ENCODE measurements at places on chromosomes 12 and 14.

GRCh38 chr12:68888243-68888642 is 44.7 kb downstream of the CPM start:
- DNase-seq = no peak

GRCh38 chr12:67582844-67583243 is 65.7 kb upstream of the DYRK2 start:
- DNase-seq = no peak

GRCh38 chr14:78254911-78255461 is 84.8 kb downstream of the NRXN3 start:
- no peak for DNase-seq

DNA sequence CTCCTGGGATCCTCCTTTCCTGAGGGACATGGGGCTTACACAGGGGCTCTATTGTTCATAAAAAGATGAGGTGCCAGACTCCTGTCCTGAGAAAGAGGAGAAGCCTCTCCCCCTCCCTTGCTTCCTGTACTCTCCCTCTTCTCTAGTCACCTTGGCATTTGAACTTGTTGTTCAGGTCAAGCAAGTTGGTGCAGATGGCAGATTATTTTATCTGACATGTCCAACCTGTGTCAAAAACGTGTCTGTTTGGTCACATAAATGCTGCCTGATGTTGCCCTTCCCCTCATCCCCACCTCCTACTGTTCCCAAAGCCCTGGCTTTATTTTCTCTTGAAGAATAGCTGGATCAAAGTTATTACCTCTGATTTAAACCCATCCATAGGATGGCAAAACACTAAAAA is 154.8 kb downstream of the TMX1 start:
- no peak for DNase-seq

GRCh38 chr12:4187916-4188315 is 85.6 kb upstream of the CCND2 start:
- no peak for DNase-seq

DNA sequence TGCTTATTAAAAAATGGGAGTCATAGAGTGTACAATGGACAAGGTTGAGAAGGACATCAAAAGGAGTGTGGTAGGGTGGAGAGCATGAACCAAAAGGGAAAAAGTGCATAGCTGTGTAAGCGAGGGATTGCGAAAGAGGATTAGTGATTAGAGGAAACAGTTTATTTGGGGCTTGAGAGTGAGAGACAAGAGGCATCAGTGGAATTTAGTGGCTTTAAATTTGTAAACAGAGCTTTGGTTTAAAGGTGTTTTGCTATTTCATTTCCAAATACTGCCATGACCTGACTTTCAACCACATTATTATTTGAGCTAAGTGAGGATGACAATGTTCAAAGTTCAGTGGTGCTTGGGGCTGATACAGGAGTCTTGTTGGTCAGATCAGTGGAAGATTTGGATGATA is 53.4 kb downstream of the SLC16A7 start:
- no peak for DNase-seq

DNA sequence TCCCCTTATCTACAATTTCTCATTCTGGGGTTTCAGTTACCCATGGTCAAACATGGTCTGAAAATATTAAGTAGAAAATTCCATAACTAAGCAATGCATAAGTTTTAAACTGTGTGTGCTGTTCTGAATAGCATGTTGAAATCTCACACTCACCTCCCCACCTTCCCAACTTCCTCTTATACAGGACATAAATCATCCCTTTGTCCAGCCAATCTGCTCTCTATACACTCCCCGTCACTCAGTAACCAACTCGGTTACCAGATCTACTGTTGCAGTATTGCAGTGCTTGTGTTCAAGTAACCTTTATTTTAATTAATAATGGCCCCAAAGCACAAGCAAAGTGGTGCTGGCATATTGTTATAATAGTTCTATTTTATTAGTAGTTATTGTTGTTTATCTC is 420.5 kb downstream of the GXYLT1 start:
- no peak for DNase-seq

DNA sequence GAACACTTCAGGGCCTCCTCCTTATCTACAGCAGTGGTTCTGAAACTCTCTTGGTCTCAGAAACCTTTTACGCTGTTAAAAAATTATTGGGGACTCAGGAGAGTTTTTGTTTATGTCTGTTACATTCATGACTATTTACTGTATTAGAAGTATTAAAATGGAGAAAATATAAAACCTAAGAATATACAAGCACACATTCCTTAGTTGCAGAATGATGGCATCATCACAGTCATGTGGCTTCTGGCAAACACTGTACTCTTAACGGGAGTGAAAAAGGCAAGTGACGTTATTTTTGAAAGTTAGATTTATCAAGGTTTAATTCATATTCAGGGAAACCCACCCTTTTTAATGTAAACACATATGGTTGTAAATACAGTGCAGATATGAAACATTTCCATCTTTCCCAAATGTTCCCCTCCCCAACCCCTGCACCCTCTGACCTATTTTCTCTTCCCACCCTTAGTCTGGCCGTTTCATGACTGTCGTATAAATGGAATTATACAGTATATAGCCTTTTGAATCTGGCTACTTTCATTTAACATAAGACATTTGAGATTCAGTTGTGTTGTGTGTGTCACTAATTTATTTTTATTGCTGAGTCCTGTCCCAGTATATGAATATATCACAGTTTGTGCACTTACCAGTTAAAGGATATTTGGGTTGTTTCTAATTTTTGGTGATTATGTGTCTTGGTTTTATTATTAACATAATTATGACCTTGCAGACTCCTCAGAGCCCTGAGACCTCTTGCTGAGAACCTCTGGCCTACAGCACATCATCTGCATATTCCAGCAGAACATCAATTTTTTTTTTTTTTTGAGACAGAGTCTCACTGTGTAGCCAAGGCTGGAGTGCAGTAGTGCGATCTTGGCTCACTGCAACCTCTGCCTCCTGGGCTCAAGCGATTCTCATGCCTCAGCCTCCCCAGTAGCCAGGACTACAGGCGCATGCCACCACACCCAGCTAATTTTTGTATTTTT is 457.0 kb downstream of the PCNX1 start:
- no peak for DNase-seq

DNA sequence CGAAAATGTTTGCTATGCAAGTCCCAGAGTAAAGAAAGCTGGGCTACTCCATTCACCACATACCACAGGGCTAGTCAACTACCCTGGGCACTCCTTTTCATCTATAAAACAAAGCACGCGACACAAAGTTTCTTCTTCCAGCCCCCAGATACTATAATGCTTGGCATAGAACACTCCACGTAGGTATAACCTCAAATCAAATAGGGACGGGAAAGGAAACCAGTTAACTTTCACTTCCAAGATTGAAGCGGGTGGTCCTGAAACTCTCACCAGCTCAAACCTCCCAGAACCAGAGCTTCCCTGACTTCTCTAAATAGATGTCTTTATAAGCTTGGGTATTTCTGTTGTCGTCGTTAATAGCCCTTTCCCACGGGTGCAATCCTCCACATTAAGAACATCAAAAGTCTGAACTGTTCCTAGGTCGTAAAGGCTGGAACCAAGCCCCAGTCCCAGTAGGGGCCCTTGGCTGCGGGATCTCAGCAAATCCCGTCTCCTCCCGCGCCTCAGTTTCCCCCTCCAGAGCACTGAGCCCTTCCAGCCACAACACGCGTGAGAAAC is 647 bp downstream of the LGMN start:
- DNase-seq = no peak

DNA sequence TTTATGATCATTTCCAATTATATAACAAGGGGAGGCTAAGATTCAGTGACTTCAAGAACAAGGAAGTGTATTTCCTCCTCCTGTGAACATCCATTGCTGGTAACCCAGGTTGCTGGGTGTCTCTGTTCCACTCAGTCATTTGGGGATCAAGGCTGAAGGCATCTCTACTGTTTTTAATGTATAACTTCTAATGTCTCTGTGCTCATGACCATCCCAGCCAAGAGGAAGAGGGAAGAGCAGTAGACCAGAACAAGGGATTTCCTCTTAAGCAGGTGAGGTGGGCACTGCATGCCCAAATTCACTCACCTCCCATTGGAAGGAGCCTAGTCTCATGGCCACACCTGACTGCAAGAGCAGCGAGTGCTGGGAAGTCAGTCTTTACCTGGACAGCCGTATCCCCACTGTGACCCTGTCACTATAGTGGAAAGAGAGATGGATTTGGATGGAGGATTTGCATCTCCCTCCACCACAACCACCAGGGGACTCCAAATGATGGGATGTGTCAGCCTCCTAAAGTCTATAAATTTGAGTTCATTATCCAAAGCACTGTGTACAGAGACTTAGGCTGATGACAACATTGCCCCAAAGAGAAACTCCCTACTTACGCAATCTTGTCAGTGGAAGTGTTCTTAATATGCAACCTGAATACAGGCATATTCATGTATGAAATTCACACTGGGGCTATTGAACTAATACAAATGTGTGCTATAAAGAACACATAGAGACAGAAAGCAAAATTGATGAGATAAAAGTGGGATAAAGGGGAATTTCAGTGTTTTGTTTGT is 368.7 kb downstream of the TMEM132D start:
- DNase-seq = no peak

- DNase-seq = no peak
These were observed 49.4 kb downstream of the CD9 start for GRCh38 chr12:6249580-6249979.

- DNase-seq = no peak
These were observed 146.0 kb upstream of the IFNG-AS1 start for GRCh38 chr12:67843257-67843656.

DNA sequence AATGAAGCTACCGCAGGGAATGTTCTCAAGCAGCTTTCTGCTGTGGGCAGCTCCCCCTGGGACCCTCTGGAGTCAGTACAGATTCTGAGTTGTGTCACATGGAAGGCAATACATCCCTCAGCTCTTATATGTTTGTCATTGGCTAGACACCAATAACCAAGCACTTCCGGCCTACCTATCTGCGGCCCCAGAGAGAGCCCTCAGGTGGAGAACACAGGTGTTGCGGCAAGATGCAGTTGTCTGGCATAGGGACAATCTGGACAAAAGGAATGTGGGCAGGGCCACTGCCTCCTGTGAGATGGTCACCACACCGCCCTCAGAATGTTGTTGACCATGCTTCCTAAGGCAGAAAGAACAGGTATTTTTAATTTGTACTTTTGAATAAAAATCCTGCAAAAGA is 118.7 kb downstream of the BRMS1L start:
- no peak for DNase-seq

- no peak for DNase-seq
These were observed 296.2 kb upstream of the FLRT2 start for GRCh38 chr14:85233756-85234155.

DNA sequence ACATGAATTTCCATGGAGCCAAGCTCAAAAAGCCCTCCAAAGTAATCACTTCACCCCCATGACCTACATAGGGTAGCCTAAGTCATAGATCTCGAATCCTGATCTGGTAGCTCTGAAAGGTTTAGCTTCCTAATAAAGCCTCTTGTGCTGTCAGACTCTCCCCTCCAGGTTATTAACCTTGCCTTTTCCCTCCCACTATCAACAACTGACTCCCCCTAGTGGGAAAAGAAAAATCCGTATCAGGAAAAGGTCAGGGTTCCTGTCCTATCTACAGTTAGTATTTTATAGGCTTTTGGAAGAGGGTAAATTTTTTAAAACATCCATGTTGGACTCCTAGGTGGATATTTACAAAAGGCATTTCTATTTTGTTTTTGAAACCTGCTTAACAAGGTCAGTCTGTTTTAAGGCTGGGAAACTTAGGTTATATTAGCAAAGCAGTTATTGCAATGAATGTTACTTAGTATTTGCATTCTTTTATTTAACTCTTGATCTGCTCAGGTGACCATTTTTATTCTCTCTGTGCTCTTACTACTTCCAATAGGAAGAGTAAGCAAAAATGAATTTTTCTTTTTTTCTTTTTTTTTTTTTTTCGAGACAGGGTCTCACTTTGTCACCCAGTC is 8.0 kb downstream of the YY1 start:
- no peak for DNase-seq

GRCh38 chr12:107362960-107363359 is 269.6 kb upstream of the CRY1 start:
- DNase-seq = no peak

DNA sequence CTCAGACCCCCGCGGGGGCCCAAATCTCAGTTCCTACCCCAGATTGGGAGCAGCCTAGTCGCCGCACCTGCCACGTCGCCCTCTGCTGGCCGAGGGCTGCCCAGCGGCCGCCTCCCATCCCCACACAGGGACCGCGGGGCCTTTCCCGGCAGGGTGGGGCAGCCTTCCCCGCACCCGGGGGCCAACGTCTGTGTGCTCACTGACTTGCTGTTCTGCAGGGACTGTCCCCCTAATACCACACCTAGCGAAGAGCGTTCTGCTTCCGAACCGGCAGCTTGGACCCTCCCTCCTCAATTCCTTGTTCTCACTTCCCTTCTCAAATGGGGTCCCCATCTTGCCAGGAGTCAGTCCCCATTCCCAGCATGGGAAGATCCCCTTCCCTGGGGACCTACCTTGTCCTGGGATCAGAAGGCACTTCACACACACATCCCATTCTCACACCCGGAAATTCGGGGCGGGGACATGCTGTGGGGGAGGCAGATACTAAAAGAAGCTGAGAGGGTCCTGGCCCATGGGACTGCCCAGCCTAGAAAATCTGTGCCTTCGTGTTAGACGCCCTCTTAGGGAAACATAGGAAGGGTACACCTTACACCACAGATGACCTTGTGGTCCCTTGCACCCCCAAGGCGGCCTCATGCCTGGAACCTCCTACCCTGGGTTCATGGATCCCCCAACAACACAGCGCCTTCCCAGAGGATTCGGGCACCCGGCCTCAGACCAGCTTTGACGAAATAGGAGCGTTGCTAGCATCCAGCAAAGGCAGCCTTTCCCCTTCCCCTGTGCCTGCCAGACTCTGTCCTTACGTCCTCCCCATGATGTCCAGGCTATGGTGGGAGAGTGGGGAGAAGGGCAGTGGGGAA is 16.4 kb downstream of the ACVRL1 start:
- peak; percentile 46 for DNase-seq

GRCh38 chr14:57382283-57382682 is 8.1 kb upstream of the NAA30 start:
- no peak for DNase-seq

- no peak for DNase-seq
These were observed 115.1 kb downstream of the BEGAIN start for GRCh38 chr14:100472094-100472455.

DNA sequence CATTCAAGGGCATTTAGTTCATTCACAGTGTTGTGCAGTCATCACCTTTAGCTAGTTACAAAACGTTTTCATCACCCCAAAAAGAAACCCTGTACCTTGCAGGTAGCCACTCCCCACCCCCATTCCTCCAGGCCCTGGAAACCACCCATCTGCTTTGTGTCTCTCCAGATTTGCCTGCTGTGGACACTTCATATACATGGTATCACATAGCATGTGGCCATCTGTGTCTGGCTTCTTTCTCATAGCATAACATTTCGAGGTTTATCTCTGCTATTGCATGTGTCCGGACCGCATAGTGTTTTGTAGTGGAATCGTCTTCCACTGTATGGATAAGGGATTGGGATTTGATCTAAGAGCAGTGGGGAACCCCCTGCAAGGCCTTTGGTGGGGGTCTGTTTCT is 143.1 kb downstream of the AACS start:
- DNase-seq = no peak

DNA sequence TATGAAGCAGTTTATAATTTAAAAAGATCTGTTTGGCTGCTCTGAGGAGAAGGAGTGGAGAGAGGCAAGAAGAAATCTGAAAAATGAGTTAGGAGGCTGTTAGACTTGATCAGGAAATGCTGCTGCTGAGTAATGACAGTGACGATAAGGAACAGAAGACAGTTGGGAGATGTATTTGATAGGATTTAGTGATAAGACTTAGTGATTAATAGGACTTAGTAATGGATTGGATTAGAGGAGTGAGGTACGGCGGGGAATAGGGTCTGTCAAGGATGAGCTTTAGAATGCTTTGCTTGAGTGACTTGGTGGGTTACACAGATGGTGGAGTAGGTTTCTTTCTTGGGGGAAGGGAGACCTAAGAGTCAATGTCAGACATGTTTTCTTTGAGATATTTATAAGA is 31.7 kb downstream of the UNC79 start:
- no peak for DNase-seq

All from stimulated activated CD4-positive, alpha-beta T cell treated with anti-CD3 and anti-CD28 coated beads, Interleukin-15, amount 100 ng/mL, for 1 hour (primary cell).